NK-92 treated with Interleukin-12 subunit alpha and Interleukin-12 subunit beta, amount 100 ng/mL, for 24 hours (cell line): ENCODE measurements at places on chromosomes 3 and 15.

DNA sequence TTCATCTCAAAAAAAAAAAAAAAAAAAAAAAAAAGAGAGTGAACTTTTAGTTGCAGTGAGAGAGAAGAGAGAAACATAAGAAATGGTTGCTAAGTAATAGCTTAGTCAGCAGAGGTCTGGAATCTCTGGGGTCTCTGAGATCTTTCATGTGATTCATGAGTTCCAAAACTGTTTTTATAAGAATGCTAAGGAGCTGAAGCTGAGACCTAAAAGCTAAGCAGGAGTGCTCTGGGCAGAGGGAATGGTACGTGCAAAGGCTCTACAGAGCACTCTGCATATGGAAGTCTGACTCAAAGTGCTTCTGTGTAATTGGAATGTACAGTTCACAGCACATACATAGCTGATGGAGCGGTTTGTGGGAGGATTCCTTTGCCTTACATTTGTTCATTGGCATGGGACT lies 66.3 kb upstream of the LRIG1 start:
- DNase-seq = no peak

DNA sequence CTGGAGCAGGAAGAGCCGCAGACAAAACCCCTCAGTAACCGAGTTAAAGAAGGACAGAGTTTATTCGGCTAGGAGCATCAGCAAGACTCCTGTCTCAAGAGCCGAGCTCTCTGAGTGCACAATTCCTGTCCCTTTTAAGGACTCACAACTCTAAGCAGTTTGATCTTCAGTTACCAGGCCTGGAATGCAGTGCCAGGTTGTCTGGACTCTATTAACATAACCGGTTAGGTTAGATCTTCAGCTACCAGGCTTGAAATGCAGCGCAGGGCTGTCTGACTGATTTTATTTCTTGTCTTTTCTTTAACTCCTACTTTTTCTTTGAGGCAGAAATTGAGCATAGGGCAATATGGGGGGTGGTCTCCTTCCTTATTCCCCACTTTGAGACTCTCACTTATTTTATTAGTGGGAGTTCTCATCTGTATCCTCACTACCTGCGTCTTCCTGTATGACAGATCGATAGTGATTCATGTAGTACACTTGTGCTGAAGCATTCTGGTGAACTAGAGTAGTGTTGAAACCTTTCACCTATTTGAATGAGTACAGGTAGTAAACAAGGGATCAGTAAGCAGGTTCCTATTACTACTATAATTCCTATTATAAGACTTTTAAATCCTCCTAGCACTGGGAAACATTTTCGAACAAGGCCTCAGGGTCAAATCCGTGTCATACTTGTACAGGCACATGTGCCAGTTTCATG lies 325.0 kb downstream of the CGGBP1 start:
- no peak for DNase-seq

GRCh38 chr3:194826594-194826993 lies 140.9 kb downstream of the FAM43A start:
- DNase-seq = no peak

DNA sequence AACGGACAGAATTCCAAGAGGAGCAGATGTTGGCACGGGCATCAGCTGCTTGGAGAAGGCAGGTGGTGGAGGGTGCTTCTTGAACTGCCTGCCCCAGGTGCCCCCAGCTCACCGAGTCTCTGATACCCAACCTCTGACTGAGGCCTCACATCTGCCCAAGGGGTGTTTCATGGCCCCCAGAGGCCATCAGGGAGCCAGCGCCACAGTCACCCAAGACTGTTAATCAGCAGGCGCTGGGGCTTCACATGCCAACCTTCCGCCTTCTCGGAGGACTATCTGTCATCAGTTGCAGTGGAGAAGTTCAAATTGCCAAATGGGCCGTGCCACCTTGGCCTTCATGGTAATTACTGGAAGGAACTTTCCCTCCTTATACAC lies 61.9 kb upstream of the SLC6A1 start:
- no peak for DNase-seq

GRCh38 chr3:109252641-109253040 lies 63.7 kb downstream of the DPPA2 start:
- no peak for DNase-seq

- no peak for DNase-seq
These were observed 725.3 kb upstream of the CFAP20DC start for GRCh38 chr3:59775106-59775505.

- no peak for DNase-seq
These were observed 316.0 kb downstream of the CLSTN2 start for GRCh38 chr3:140250945-140251344.

DNA sequence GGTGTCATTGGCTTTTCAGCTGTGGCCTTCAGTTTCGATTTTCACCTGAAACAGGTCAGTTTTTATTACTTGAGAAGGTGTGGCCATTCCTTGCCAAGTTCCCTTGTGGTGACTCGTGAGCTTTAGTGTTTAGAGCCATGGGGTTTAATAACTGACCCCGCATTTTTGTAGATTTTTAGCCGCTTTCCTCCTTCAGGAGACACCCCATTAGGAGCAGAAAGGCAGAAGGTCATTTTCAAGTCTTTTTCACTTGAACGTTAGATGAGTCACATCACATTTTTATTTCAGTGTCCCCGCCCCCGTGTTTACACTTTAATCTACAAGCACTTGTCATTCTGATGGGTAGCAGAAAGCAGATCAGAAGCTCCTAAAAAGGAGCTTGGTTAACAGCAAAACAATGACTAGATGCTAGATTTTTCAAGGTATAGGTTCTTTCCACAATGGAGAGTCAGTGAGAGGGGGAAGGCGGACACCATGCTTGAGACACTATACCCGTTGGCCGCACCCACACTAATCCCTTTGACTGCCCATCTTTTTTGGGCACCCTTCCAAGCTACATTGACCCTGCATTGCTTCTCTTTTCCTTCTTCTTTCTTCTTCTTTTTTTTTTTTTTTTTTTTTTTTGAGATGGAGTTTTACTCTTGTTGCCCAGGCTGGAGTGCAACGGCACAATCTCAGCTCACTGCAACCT lies 132.7 kb downstream of the GHSR start:
- no peak for DNase-seq

DNA sequence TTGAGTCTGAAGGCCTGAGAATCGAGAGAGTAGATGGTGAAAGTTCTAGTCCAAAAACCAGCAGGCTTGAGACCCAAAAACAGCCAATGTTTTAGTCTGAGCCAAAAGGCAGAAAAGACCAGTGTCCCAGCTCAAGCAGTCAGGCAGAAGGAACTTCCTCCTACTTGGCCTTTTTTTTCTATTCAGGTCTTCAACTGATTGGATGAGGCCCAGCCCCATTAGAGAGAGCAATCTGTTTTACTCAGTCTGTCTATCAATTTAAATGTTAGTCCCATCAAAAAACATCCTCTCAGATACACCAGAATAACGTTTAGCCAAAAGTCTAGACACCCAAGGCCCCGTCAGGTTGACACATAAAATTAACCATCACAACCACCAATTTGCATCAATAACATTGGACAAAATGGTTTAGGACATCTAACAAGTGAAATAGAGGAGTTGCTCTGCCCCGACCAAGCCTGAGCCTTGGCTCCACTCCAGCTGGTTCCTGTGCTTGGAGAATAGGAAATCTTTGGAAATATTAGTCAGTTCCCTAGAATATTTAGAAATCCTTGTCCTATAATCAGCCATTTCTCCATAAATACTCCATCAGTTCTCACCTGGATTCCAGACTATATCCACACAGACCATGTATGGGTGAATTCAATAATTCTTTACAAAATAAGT lies 51.4 kb upstream of the LIPC start:
- DNase-seq = no peak

GRCh38 chr3:10357592-10358308 lies 36.8 kb upstream of the SEC13 start:
- DNase-seq = no peak

DNA sequence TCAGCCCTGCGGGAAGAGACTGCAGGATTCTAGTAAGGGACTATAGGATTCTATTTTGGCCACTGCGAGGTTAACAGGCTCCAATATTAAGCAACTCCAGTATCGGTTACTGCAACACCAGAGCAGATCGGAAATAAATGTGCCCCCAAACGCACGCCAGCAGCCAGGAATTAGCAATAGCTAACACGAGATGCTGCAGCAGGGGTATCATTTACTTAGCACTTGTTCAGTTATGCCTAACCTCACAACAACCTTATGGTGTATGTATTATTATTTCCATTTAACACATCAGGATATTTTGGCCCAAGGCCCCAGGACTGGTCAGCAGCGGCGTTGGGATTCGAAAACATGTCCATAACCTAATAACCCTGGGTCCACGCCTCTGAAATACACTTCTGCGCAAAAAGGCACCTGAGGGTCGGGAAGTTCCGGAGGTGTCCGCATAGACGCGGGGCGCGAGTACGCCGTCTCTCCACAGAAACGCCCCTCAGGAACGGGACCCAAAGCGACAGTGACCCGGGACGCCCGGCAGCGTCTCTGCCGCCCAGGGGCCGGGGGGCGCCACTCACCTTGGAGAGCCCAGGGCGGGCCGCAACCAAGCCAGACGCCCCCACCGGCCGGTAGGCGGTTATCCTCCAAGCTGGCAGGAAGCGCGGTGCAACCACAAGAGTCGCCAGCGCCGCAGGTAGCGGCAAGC lies 681 bp downstream of the PIK3CB start:
- peak; percentile 72 for DNase-seq

DNA sequence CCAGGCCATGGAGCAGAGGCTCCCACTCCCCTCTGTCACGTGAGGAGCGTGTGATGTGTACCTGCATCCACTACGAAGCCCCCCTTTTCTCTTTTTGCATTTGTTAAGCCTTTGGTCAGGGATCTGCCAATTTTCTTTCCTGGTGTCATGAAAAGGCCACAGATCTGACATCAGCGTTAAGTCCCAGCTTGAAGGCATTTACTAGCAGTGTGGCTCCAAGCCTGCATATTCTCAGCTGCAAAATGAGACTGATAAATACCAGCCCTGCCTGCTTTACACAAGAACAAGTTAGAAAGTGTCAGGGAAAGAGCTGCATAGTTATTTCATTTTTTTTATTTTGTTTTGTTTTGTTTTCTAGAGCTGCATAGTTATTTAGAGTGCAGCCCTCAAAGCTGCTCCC lies 2.3 kb upstream of the ANKRD63 start:
- DNase-seq = no peak

DNA sequence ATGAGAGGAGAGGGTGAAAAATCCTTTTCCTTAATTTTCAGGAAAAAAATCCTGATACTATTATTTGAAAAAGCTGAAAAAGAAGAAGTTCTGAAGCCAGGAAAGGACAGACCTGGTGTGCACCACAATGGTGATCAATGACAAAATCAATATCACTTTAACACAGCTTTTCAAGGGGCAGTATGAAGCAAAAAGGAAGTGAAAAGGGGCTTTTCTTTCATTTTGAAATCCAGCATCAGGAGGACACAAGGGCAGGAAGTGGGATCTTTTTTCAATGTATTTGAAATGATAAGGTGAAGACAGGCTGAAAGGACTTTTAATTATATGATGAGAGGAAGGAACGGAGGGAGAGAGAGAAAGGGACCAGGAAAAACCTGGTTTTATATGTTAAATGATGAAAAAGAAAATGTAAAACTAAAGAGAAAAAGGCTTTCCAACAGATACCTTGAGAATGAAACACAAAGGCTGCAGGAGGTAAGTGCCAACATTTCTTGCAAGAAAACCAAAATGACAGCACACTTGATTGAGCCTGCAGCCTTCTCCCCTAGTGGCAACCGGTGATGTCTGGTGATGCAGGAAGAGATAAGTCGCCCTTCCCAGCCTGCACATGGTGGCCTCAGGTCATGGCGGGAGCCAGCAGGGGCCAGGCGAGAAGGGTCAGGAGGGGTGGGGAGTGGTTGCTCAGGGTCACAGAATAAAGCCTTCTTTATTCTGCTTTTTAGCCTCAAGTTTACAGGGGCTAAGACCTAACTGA lies 236.7 kb upstream of the WNT5A start:
- DNase-seq = no peak

DNA sequence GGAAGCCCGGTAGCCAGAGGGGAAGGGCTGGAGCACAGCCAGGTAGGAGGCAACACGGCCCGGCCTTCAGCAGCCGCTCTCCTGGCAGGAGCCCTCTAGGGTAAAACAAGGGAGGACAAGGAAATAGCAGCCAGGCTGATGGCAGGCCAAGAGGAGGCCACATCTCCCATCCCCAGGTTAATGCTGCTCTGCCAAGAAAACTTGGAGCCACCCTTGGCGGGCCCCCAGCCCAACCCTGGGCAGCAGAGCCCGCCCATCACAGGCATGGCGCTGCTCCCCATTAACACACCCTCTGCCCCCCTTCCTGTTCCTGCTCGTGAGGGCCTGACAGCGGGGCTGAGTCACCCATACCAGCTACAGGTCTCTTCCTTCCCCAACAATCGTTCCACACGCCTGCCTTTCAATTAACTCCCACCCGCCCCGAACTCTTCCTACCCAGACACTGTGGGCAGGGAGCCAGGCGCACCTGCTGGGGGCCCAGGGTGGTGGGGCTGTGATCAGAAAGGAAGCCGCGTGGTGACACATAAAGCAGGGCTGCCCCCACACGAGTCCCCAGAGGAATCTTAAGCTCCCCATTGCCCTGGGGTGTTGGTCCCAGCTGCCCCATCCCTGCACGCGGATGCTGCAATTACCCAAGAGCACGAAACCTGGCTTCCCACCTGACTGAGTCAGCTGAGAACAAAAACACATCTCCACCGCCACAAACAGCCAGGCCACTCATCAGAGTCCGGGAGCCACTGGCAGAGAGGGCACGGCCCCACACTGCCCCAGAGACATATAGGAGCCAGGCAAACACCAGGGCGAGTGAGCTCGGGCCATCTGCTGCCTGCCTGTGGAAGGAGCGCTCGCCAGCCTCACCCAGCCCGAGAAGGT lies at the start of gene C15orf62:
Gene C15orf62 (plus strand): TSS at position 707 of the 873 bp plus-strand sequence. CDS start 516 bp downstream, outside the sequence.
- no peak for DNase-seq

DNA sequence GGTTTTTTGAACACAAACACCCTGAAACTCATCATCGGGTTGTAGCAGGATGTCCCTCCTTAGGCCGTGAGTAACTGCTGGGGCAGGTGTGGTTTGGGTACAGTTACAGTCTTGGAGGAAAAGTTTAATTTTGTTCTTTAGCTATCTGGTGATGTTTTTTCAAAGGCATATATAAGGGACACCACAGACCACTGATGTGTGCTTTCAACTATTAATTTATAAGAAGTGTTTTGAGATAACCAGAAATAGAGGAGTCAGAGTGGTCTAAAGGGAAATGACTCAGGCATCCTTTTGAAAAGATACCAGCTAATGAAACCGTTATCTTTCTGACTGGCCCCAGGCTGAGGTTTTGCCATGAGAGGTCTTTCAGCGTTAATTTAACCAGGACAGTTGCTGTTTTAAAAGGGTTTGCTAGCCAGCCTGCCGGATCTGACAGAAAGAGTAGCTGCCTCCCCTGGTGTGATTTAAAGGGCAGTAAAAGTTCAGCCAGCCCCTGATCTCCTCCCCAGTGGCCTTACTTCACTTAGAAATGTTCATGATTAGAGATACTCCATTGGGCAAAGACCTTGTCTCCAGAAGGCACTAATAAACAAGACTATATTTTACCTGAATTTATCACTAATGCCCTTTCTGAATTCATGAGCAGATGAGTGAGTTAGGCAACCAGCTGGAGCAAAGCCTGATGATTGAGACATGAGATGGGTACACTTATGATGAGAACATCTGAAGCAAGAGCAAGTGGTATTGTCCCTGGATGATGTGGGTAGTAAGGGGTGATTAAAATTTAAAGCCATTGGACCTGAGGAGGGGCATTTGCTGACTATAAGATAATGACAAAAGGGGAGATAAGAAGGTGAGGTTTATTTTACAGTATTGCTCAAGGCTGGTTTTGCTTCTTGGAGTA lies 482.5 kb upstream of the TBL1XR1 start:
- peak; percentile 71 for DNase-seq

GRCh38 chr15:101675796-101676582 lies 23.8 kb upstream of the TM2D3 start:
- no peak for DNase-seq

GRCh38 chr3:133394561-133395311 lies 5.1 kb upstream of the BFSP2 start:
- DNase-seq = no peak
